Activated CD4-positive, alpha-beta T cell treated with anti-CD3 and anti-CD28 coated beads, Interleukin-2, amount 10 ng/mL, durations not matched to agents 7 days and 5 days (primary cell): ENCODE measurements at places on chromosomes 16 and 17. TPM values are rescaled to one million over a fixed set of nuclear protein-coding genes. Genes with fewer than 3 reads are reported as not detected.

Gene KRT36
- not detected for total RNA-seq

Gene CACNG3
- total RNA-seq, result not detected

Gene MT3
- total RNA-seq, result 3.8 TPM

Gene DUXB
- total RNA-seq, result not detected

DNA sequence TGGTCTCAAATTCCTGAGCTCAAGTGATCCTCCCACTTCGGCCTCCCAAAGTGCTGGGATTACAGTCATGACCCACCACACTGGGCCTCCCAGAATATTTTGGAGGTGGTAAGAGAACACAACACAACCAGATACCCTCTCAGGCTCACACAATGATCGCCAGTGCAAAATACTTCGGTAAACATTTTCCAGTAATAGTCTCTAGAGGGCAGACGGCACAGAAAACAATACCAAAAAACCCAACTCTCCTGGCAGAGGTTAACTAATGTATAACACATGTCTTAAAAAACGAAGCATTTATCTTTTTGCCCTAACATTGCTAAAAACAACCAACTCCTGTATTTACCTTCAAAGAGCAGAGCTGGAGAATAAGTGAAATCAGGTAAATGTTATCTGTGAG is 10.5 kb downstream of the NUFIP2 start:
- H3K36me3 ChIP-seq, result peaks cover 91% of the 10 kb centered on the region
- no peak overlapping the region for H3K4me3 ChIP-seq
- no peaks in the 10 kb centered on the region for H3K27me3 ChIP-seq
- H3K27ac ChIP-seq, result no peak overlapping the region
- DNase-seq, result no peak

DNA sequence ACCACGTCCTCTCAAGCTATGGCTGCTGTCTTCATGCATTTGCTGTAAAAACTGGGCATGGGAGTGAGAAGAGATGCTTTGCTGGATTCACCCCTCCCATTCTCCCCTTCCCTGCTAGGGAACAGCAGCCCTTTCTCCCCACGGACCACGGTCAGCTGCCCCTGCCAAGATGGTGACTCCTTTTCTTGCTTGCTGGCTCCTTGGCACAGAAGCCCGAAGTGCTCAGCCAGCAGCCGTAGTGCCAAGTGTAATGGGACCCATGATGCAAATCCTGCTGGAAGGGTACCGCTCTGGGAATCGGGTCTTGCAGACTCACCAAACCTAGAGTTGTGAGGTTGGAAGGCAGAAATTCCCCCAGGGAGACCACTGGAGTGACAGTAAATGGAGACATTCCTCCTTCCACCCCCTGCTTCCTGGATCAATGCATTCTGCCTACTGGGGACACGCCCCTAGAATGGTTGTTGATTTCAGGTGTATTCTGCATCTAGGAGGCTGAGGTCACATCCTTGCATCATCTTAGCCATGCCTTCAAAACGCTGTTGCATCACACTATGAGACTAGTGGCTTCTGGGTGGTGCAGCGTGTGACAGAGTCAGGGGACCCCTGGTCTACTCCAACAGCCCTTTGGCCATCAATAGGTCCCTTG is 63.0 kb upstream of the CBX4 start:
- DNase-seq, result no peak
- no peak overlapping the region for H3K4me3 ChIP-seq
- no peaks in the 10 kb centered on the region for H3K36me3 ChIP-seq
- H3K27ac ChIP-seq, result no peak overlapping the region
- H3K4me1 ChIP-seq, result no peaks in the 10 kb centered on the region
